ENCODE measurements at places on chromosomes 6 and 20. TPM values are rescaled to one million over a fixed set of nuclear protein-coding genes. Genes with fewer than 3 reads are reported as not detected.
A peak's percentile ranks its signal among the peaks of the same experiment; 100 is the strongest.

The ID4 gene
- 32.3 TPM for total RNA-seq

- no peak for DNase-seq
These were observed 92.1 kb downstream of the RIN2 start for GRCh38 chr20:19850198-19850533.

DNA sequence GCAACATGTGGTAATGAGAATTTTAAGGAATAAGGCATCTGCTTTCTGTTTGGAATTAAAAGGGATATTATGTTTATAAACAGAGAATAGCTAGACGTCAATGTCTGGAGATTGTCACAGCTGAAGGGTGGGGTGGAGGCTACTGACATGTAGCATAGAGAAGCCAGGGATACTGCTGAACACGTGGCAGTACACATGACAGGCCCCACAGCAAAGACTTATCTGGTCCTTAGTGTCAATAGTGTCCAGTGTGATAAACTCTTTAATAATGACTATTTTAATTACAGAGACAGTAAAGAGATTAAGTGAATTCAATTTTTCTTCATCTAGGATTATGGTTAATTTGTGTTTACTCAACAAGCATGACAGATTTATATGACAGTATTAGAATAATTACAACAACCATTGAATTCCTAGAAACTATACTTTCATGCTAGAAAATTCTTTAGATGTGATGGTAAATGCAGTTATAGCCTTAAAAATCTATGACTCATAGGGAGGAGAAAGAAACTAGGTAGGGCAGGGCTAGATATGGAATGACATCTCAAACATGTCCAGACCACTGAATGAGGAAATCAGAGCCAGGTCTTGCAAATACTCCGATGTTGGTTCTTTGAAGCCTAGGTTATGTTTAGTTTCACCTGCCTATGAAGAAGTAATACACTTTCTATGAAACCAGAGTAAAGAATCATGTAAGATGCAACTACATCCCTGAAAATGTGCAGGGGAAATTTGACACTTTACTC is 399.5 kb downstream of the PHF3 start:
- no peak for DNase-seq

The DNAH8 gene
- total RNA-seq: not detected

DNA sequence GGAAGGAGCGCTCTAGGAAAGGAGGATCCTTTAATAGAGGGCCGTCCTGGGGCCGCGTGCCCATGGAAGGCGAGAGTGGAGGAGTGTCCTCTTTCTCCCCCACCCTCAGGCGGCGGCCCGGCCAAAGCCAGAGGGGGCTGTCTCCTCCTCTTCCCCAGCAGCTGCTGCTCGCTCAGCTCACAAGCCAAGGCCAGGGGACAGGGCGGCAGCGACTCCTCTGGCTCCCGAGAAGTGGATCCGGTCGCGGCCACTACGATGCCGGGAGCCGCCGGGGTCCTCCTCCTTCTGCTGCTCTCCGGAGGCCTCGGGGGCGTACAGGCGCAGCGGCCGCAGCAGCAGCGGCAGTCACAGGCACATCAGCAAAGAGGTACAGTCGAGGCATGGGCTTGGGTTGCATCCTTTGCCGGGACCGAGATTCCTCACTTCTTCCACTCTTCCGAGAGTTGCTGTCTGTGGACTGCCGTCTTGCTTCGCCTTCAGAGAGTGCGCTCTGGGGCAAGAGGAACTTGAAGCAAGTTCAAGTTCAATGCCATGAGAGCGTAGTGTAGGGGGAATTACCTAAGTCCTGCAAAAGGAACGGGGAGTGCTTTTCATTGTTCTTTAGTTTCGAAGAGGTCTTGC is at the start of gene LAMA2:
LAMA2 (plus strand) TSS at position 148 of the 621 bp plus-strand sequence; CDS start at position 256, 108 bp downstream.
- DNase-seq: peak; percentile 97

- no peak for DNase-seq
These were observed 8.9 kb upstream of the FBXO9 start for GRCh38 chr6:53056273-53056672.

The MTFR2 gene
- total RNA-seq: 0.71 TPM

- DNase-seq: no peak
These were observed 180.8 kb upstream of the CST7 start for GRCh38 chr20:24768201-24768636.

DNA sequence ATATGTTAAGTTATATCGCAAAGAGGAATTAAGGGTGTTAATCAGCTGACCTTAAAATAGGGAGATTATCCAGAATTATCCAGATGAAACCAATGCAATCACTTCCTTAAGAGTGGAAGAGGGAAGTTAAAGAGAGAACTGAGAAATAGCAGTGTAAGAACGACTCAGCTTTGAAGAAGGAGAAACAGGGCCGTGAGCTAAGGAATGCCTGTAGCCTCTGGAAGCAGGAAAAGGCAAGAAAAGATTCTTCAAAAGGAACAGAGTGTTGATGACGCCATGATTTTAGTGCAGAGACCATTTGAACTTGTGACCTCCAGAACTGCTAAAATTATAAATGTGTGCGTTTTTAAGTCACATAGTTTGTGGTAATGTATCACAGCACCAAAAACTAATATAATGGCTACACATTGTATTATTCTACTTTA is 32.7 kb downstream of the ILRUN start:
- DNase-seq: no peak

The ANKS1A gene
- 28.5 TPM for total RNA-seq

GRCh38 chr6:26196846-26197635 is 109.8 kb downstream of the HFE start:
- peak; percentile 87 for DNase-seq

The SLC17A1 gene
- total RNA-seq: not detected

DNA sequence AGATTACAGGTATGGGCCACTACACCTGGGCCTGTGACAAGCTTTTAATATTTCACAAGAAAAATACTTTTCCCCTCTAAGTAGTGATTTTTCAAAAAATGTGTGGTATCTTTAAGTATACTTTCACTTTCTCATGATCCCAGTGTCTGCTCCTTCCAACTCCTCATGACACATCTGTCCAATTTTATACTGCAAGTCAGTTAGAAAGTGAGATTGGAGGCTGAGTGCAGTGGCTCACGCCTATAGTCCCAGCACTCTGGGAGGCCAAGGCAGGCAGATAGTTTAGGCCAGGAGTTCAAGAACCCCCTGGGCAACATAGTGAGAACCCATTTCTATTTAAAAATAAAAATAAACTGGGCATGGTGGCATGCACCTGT is 20.2 kb downstream of the PIM1 start:
- no peak for DNase-seq

- no peak for DNase-seq
These were observed 46.3 kb downstream of the HBS1L start for GRCh38 chr6:135008072-135008940.

DNA sequence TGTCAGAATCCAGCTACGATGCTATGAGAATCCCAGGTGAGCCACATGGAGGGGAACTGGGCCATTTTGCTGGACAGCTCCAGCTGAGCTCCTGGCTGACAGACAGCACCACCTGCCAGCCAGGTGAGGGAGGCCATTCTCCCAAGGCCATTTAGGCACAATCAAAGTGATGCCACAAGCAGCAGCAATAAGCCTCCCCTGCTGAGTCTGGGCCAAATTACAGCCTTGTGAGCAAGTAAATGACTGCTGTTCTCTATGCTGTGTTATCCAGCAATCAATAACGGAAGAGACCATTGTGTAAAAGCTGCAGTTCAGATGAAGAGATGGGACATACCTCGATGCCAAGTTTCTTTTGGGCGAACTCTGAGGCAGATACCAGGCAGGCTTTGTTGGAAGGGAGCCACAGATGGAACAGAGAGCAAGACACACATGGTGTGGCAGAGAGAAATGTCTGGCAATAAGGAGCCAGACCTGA is 14.0 kb upstream of the SCGN start:
- DNase-seq: no peak

The PRR18 gene
- total RNA-seq: not detected
